ENCODE measurements at places on chromosomes 4 and X.

DNA sequence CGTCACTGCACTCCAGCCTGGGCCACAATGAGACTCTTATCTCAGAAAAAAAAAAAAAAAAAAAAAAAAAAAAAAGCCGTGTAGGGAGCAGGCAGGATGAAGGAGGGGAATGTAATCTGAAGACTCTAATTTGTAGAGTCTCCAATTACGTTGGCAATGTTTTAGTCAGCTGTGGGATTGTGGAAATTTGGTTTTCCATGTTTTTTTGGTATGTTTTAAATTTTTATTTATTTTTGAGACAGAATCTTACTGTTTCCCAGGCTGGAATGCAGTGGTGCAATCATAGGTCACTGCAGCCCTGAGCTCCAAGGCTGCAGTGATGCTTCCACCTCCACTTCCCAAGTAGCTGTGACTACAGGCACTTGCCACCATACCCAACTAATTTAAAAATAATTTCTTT lies 56.5 kb downstream of the NSD2 start:
- DNase-seq: no peak

GRCh38 chr4:108980455-108981239 lies 217.8 kb upstream of the ETNPPL start:
- DNase-seq: no peak

- DNase-seq: no peak
Measured at GRCh38 chr4:6474705-6475457, 2.5 kb upstream of the PPP2R2C start.

DNA sequence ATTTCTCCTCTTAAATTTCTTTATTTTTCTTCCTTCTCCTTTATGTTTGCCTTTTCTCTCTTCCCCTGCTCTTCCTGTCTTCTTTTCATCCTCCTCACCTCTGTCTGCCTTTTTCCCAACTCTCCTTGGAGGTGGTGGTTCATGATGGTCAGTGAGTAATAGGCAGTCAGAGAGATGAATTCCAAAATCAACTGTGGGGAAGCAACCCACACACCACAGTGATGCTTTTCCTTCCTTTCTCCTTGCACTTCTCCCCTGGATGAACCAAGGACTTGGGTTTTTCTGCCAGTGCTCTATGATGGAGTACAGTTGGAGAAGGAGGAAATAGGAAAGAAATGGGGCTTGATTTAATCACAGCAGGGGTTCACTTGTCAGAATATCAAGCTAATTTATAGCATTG lies 153.8 kb downstream of the DCK start:
- no peak for DNase-seq

- no peak for DNase-seq
Measured at GRCh38 chr4:185869427-185869826, 57.4 kb upstream of the SORBS2 start.
